ENCODE measurements at places on chromosomes 12 and 14. TPM values are rescaled to one million over a fixed set of nuclear protein-coding genes. Genes with fewer than 3 reads are reported as not detected.

GRCh38 chr14:19941668-19942067 lies 11.0 kb downstream of the OR4K1 start:
- H3K27ac ChIP-seq: no peak overlapping the region
- H3K36me3 ChIP-seq: no peaks in the 10 kb centered on the region
- H3K4me1 ChIP-seq: no peaks in the 10 kb centered on the region
- no peak overlapping the region for H3K4me3 ChIP-seq
- no peaks in the 10 kb centered on the region for H3K27me3 ChIP-seq

GRCh38 chr14:38512236-38512635 lies 256.3 kb upstream of the CLEC14A start:
- H3K36me3 ChIP-seq: no peaks in the 10 kb centered on the region
- no peak overlapping the region for H3K4me3 ChIP-seq
- H3K27ac ChIP-seq: no peak overlapping the region
- no peaks in the 10 kb centered on the region for H3K4me1 ChIP-seq

- no peaks in the 10 kb centered on the region for H3K36me3 ChIP-seq
- no peaks in the 10 kb centered on the region for H3K27me3 ChIP-seq
- peak overlapping the region; percentile 86 for H3K4me3 ChIP-seq
- H3K4me1 ChIP-seq: peaks cover 23% of the 10 kb centered on the region
- H3K27ac ChIP-seq: peak overlapping the region; percentile 100
Observed at GRCh38 chr14:101808894-101809670, 47.6 kb downstream of the PPP2R5C start.

DNA sequence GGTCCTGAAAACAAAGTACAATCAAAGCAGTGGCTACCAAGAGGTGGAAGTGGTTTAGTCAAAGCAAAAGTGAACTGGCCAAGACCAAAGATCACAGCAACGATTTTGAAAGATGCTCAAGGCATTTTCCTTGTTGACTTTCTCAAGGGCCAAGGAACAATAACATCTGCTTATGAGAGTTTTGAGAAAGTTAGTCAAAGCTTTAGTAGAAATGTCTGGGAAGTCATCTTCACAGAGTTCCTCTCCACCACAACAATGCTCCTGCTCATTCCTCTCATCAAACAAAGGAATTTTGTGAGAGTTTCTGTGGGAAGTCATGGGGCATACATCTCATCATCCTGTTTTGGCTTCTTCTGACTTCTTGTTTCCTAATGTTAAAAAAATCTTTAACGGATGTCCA lies 80.1 kb downstream of the PLEKHA5 start:
- H3K4me3 ChIP-seq: no peak overlapping the region
- H3K27me3 ChIP-seq: no peaks in the 10 kb centered on the region
- H3K36me3 ChIP-seq: no peaks in the 10 kb centered on the region
- H3K4me1 ChIP-seq: peaks cover 4% of the 10 kb centered on the region

- H3K27ac ChIP-seq: no peak overlapping the region
- no peaks in the 10 kb centered on the region for H3K36me3 ChIP-seq
- peak; percentile 90 for DNase-seq
- no peak overlapping the region for H3K4me3 ChIP-seq
- H3K4me1 ChIP-seq: peaks cover 6% of the 10 kb centered on the region
- peaks cover 8% of the 10 kb centered on the region for H3K27me3 ChIP-seq
Observed at GRCh38 chr12:131852551-131853299, 24.5 kb downstream of the MMP17 start.

- H3K4me1 ChIP-seq: no peaks in the 10 kb centered on the region
- H3K27ac ChIP-seq: no peak overlapping the region
Observed at GRCh38 chr14:36580141-36580855, 2.1 kb downstream of the NKX2-8 start.

DNA sequence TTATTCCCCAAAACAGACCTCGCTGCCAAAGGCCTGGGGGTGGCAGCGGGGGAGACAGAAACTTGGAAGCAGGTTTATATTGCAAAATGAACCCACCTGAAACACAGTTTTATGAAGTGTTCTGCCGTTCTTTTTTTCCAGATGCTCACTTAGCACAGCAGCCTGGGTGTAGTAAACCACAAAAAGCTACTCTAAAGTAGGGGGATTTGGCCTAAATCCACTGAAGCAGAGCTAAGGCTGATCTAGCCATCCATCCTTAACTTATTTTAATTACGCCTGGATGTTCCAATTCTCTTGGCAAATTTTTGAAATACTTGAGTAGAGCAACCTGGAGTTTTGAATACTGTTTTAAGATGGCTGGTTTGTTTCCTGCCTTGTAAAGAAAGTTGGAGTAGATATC lies 121.2 kb downstream of the GPR135 start:
- no peak for DNase-seq
- H3K27me3 ChIP-seq: no peaks in the 10 kb centered on the region
- H3K4me1 ChIP-seq: peaks cover 14% of the 10 kb centered on the region
- no peak overlapping the region for H3K27ac ChIP-seq
- no peak overlapping the region for H3K4me3 ChIP-seq
- peaks cover 23% of the 10 kb centered on the region for H3K36me3 ChIP-seq

IRAK3 gene
- total RNA-seq: 3.6 TPM

DNA sequence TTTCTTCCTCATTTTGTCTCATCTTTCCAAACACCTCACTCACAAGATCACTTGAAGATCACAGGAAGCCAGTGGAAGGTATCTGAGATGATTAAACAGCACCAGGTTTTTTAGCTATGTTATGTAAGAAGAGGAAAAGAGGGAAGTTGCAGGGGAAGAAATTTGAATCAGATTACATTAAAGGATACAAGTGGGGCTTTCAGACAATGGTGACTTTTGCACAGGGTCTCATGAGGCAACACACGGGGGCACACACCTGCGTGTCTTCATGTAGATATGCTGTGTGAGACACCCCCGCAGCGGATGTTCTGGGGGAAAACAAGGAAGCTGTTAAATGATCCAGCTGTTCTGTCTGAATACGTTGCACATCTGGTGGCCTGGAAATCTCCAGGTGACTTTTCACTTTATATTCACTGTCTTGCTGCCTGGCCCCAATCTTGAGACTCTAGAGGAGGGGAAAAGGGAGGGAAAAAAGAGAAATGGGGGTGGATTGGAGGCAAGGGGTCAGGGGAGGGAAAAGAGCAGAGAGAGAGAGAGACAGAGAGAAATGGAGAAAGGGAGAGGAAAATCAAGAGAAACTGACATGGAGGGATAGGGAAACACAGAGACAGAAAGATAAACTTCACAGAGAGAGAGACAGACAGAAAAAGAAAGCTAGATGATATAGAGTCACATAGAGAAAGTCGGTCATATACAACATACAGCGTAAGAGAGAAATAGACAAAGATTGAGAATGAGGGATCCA lies 36.3 kb upstream of the PPP1CC start:
- peaks cover 4% of the 10 kb centered on the region for H3K27me3 ChIP-seq
- no peak overlapping the region for H3K27ac ChIP-seq
- H3K4me3 ChIP-seq: no peak overlapping the region
- DNase-seq: peak; percentile 52
- H3K4me1 ChIP-seq: no peaks in the 10 kb centered on the region
- H3K36me3 ChIP-seq: no peaks in the 10 kb centered on the region

C12orf60 gene
- total RNA-seq: 0.59 TPM

DNA sequence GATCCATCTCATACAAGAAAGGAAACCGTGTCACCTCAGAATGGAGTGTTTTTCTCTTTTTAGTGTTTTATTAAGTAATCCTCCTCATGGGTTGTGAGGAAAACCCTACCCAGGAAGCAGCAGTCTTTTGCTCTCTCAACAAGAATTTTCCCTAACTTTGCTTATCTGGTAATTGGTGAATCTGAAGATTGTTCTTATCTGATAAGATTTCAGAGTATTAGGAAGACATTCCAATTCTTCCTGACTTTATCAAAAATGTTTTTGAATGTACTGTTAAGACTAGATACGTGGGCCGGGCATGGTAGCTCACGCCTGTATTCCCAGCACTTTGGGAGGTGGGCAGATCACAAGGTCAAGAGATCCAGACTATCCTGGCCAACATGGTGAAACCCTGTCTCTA lies 86.0 kb downstream of the PHLDA1 start:
- peaks cover 23% of the 10 kb centered on the region for H3K4me1 ChIP-seq
- H3K27ac ChIP-seq: peak overlapping the region; percentile 80
- H3K27me3 ChIP-seq: no peaks in the 10 kb centered on the region
- DNase-seq: no peak

SSTR1 gene
- total RNA-seq: under 0.01 TPM

GRCh38 chr12:22110176-22110575 lies 64.2 kb downstream of the CMAS start:
- DNase-seq: no peak
- H3K36me3 ChIP-seq: no peaks in the 10 kb centered on the region
- no peak overlapping the region for H3K4me3 ChIP-seq
- no peak overlapping the region for H3K27ac ChIP-seq
- H3K4me1 ChIP-seq: no peaks in the 10 kb centered on the region

- no peak for DNase-seq
- H3K4me3 ChIP-seq: no peak overlapping the region
- H3K4me1 ChIP-seq: peaks cover 16% of the 10 kb centered on the region
- no peak overlapping the region for H3K27ac ChIP-seq
Observed at GRCh38 chr12:26119391-26119989, 5.3 kb downstream of the BHLHE41 start.

DNA sequence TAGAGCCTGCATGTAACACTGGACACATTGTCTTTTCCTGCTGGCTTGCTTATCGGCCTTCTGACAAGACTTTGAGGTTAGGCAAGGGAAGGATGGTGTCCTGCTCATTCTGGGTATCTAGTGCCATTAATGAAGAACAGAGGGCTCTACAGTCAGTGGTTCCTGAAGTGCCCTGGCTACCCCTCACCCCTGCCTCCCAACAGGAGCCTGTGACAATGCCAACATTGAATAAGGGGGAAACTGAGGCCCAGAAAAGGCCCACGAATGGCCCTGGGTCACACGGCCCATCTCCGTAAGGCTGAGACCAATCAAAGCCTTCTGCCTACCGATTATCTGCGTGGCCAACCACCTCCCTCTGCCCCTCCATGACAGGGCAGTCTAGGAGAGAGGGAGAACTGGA lies 2.1 kb downstream of the IFI27L2 start:
- H3K27me3 ChIP-seq: no peaks in the 10 kb centered on the region
- no peak for DNase-seq
- H3K4me1 ChIP-seq: peaks cover 16% of the 10 kb centered on the region
- no peak overlapping the region for H3K27ac ChIP-seq
- H3K36me3 ChIP-seq: peaks cover 5% of the 10 kb centered on the region

DNA sequence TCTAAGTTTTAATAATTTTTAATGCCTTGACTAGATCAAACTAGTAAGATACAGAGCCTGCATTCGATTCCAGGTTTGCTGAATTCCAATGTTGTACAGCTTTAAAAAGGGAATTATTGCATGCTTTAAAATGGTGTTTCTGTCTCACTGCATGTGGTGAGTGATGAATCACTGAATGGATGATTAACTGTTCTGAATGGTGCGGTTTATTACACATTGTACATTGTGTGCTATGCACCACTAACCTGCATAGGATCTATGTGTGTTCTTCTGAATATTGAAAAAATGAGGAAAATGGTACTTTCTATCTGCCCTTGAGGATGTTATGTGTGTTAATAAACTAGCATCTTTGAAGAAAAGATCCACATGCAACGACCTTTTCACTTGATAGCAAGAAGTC lies 231.7 kb downstream of the NRXN3 start:
- DNase-seq: no peak
- no peaks in the 10 kb centered on the region for H3K27me3 ChIP-seq
- no peak overlapping the region for H3K27ac ChIP-seq
- H3K4me3 ChIP-seq: no peak overlapping the region

PPFIA2 gene
- 3.3 TPM for total RNA-seq

- no peaks in the 10 kb centered on the region for H3K36me3 ChIP-seq
- peaks cover 2% of the 10 kb centered on the region for H3K4me1 ChIP-seq
- DNase-seq: no peak
- H3K4me3 ChIP-seq: no peak overlapping the region
- no peak overlapping the region for H3K27ac ChIP-seq
- no peaks in the 10 kb centered on the region for H3K27me3 ChIP-seq
Observed at GRCh38 chr12:102201436-102202061, 3.9 kb upstream of the PMCH start.

GRCh38 chr14:35406506-35407305 lies 2.2 kb upstream of the NFKBIA start:
- DNase-seq: peak; percentile 87
- peaks cover 30% of the 10 kb centered on the region for H3K4me1 ChIP-seq
- H3K27ac ChIP-seq: no peak overlapping the region
- H3K27me3 ChIP-seq: no peaks in the 10 kb centered on the region
- peaks cover 19% of the 10 kb centered on the region for H3K36me3 ChIP-seq

DNA sequence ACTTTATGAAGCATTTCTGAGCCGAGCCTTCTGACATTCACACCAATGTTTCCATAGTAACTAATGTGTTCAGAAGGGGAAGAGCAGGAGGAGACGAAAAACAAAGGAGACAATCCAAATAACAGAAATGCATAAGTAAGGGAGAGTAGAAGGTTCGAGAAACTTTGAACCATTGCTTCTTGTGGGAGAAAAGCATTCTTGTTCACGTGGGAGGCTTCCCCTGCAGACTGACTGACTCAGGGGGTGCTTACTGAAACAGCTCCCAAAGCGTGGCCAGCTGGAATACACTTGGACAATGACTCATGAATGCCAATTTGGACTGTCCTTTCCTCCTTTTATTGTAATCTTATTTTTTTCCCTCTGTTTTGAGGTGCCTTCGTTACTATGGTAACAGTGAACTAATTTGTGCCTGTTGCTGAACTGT lies 73.9 kb downstream of the NEDD1 start:
- peak; percentile 96 for DNase-seq
- H3K27me3 ChIP-seq: peaks cover 5% of the 10 kb centered on the region
- H3K27ac ChIP-seq: peak overlapping the region; percentile 71

DNA sequence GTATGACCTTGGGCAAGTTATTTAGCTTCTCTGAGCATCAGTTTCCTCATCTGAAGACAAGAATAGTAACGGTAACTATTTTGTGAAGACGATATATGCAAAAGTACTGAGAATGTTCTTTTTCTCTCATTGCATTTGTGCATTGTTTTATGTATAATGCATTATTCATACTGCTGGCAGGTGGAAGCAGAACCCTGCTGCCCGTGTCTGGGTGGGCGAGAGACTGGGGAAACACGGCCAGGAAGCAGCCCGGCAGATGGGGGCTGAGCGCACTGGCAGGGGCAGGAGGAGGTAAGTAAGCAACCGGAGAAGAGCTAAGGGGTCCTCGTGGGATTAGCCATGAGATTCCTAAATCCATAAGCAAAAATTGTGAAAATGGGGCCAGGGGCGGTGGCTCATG lies 115.8 kb upstream of the MED13L start:
- H3K27ac ChIP-seq: no peak overlapping the region
- H3K27me3 ChIP-seq: no peaks in the 10 kb centered on the region
- peaks cover 23% of the 10 kb centered on the region for H3K4me1 ChIP-seq
- no peaks in the 10 kb centered on the region for H3K36me3 ChIP-seq

DNA sequence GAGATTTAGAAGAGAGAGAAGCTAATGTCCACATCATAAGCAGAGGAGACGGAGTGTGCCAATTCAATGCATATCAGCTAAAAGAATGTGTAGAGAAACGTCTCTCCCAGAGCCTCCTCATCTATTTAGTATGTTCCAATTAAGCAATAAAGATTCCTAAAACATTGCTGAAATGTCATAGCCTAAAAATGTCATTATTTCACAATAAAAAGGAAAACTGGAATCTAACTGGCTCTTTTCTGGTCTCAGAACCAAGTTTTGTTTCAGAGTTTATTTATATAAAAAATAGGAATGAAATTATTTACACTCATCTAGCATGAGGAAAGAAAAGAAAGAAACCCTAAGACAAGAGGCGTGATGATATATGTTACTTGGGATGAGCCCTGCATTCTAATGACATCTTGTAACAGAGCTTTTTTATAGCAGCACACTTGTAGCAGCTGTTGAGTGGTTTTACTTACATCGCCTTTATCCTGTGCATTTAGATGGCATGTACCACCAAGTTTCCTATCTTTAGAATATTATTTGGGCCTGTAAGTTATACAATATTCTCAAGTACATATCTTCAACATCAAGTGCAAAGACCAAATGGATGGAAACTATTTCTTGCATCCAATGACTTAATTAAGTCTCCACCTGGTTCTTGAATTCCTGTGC lies 266.3 kb upstream of the PRKD1 start:
- no peaks in the 10 kb centered on the region for H3K36me3 ChIP-seq
- H3K27me3 ChIP-seq: no peaks in the 10 kb centered on the region
- peak overlapping the region; percentile 91 for H3K27ac ChIP-seq
- no peak overlapping the region for H3K4me3 ChIP-seq

Measured in osteoblast (primary cell).